Activated CD4-positive, alpha-beta T cell treated with anti-CD3 and anti-CD28 coated beads, Interleukin-10, Interleukin-2, amounts not matched to agents 100 ng/mL and 50 ng/mL, durations not matched to agents 16 hours and 8 hours (primary cell): ENCODE measurements at places on chromosomes 2 and 18.

DNA sequence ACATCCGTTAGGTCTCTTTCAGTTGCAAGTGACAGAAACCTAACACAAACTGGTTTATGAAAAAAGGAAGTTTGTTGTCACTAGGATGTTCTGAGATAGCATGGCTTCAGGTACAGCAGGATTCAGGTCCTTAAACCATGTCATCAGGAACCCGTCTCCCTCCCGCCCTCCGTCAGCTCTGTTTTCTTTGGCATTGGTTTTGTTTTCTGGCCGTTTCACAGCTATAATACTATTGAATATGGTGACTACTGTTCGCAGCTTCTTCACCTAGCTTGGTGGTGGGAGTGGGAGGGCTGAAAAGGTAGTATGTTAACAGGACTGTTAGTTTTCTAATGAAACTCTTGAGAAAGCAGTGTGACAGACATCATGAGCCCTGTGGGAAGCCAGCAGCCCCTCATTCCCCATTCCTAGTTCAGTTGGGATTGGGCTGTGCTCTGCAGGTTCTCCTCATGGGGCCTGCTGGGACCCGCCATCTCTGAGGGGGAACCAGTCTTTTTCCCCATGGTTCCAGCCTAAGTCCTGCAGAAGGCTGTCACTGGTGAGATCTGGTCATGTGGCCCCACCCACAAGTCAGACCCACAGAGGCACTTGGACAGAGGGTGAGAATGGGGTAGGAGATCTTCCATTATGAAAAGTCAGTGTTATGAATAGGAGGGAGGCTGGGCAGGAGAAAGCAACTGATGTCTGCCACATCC, 12.1 kb downstream of the PTMA start:
- no peak for DNase-seq

DNA sequence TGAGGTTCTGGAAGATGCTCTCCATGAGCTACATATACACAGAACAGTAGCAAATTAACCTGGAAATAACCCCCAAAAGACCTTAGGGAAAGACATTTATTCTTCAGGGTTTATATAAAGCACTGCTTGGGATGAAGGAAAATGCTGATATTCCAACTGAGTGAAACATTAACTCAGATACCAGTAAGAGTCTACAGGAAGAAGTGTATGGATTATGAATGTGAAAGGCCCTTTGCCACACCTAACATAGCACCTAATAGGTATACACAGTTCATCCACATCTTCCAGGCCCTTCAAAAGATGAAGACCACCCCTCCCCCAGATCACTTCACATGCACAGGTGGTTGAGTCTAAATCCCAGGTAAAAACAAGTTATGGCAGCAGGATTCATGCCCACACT, 50.4 kb downstream of the MYO5B start:
- DNase-seq: no peak

- DNase-seq: no peak
These were observed 8.0 kb upstream of the CFAP65 start for GRCh38 chr2:219049282-219049681.

- DNase-seq: no peak
These were observed 96.8 kb upstream of the RPRM start for GRCh38 chr2:153575171-153575853.

- DNase-seq: no peak
These were observed 85.5 kb upstream of the MC2R start for GRCh38 chr18:14000884-14001283.

DNA sequence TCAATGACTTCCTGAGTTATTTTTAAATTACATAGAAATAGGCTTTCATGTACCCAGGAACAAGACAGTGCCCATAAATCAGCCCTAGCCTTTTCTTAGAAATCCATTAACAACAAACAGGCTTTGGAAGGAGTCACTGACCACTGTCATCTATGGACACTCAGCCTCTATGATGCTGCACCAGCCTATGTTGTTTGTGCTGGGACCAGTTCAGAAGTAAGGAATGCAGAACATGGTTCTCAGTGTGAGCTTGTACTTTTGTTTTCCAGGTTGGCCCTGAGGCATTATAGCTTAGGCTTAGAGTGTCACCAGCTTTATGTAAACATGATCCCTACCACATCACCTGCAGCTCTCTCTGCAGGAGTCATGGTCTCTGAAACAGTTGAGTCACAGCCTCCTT, 335.7 kb upstream of the CDH7 start:
- no peak for DNase-seq

- DNase-seq: peak; percentile 48
These were observed 26.2 kb downstream of the UNC50 start for GRCh38 chr2:98634406-98635092.

GRCh38 chr18:6204476-6204875, 210.2 kb downstream of the L3MBTL4 start:
- no peak for DNase-seq

DNA sequence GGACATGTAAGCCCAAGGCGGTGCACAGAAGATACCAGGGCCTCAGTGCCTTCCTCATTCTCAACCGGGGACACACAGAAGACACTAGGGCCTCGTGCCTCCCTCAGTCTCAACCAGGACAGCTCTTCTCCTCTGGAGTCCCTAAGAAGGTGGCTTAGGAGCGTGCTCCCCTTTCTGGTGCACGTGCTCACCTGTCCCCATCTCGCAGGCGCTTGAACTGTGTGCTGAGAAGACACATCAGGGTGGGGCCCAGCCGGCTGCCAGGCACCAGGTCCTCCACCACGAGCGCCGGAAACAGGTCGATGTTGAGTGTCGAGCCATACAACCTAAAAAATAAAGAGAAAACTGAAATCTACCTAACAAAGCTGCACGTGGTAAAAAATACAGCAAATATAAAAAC, 99.9 kb downstream of the PXDN start:
- DNase-seq: no peak

DNA sequence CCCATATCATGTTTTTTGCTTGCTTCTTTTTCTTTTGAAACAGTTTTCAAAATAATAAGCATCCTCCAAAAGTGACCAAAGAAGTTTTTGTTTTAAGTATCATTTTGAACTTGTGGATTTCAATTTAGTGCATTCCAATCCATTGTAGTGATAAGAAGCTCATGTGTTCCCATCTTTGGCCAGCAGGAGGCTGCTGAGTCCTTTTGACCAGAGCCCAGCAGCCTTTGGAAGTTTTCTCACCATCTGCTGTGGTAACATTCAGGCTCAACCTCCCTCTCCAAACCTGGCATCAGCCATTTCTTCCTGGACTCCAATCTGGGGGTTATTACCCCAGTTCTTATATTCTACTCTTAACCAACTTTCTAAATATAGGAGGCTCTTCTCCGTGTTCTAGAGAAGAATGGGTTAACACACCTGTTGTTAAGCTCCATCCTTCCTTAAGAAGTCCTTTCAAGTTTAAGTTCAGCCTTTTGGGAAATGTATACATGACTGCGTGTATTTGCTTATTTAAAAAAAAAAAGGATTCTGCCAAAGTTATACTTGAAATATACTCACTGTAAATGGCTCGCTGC, 39.0 kb upstream of the MAL start:
- DNase-seq: peak; percentile 41

DNA sequence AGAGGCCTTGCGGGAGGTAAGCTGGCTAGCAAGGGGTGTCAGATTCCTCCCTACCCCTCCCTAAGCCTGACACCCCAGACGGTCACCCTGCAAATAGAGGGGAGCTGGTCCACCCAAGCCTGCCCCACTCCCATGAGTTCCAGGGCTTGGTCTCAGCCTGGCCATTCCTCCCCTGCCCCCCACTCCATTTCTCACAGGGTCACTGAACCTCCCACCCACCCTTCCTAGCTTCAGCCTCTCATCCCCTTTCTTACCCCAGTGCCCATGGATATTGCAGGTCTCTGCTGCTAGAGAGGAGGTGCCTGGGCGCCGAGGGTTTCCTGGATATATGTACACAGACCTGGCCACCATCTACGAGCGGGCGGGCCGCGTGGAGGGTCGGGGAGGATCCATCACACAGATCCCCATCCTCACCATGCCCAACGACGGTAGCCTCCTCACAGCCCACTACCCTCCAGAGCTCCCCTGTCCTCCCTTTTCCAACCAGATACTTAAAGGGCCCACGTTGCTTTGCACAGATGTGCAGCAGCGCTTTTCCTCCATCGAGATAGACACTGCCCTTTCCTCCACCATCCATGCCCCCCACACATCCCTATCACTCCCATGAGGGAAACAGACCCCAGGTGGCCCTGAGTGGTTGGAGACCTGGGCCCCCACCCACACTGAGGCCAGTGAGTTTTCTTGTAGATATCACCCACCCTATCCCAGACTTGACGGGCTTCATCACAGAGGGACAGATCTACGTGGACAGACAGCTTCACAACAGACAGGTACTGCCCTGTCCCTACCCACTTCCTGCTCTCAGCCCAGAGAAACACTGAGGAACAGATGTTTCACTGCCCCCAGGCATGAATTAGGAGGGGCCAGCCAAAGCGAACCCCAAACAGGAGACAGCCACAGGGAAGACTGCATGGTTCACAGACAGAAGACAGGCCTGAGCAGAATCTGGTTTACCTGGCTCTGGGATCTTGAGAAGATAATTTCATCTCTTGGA, 15.2 kb upstream of the ANKRD53 start:
- DNase-seq: no peak

DNA sequence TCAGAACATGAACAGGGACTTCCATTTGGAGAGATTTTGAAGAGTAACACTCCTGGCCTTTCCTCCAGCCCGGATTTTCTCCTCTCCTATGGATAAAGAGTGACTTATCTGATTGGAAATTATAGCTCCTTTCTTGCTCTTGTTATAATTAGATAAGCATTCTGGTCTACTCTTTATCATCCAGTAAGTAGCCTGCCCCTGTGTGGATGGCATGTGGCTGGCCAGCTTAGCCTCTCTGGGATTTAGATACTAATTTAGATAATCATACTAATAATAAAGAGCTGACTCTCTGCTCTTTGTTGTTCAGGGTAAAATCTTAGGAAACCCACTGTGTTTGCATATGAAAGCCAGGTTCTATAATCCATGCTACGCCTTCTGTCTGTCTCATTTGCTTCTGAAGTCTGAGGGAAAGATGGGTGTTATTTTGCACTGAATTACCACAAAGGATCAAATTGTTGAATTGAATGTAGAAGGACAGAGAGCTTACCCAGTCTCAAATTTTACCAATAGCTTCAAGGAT, 438.8 kb downstream of the SPAG16 start:
- DNase-seq: no peak

DNA sequence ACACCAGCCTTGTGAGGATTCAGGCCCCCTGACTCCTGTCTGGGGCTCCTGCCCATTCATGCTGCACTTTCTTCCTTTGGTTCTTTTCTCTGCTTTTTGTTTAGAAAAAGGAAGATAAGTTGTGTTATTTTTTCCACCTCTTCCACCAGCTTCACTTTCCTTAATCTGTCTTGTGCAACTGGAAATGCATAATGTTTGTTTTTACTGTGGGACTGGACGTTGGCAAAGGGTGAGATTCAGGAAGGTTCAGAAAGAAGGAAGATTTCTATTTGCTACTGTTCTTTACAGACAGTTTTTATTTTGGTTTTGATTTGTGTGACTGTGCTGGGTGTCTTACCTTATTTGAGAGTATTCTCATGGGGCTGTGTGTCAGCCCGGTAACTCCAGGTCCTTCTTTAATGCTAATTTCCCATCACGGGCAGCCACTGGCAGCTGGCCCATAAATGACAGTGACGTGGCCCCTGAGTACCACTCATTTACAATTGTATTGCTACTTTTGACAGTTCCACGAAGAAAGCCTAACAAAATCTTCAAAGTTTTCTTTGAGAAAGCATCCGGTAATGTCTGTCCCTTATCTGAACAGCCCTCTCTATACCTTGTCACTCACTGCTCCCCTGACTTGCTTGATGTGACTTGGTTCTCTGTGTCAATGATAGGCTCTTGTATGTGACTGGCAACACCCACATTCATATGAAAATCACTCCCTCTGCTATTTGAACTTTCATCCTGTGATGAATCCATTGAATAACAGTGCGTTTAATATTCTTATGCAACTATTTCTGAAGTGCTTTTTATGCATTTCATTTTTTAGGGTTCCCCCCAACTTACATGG, 32.7 kb downstream of the RHBDD1 start:
- no peak for DNase-seq

DNA sequence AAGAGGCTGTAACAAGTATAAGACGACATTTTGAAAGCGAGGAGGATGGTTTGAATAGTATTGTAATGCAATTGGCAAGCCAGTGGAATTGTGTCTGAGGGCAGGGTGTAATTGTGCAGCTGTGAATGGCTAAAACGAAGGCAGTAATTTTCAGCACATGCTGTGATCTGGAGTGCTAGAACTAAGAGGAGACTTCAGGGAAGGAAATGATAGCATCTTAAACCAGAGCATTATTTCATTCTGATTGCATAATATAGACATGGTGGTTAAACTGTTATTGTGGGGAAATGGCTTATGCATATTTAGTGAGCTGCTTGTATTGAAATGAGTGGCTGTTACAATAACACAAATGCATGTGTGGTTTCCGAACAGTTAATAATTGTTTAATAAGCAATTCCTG, 36.3 kb downstream of the THSD7B start:
- DNase-seq: no peak

GRCh38 chr2:236628256-236628901, 58.8 kb downstream of the ACKR3 start:
- no peak for DNase-seq

- no peak for DNase-seq
These were observed 13.9 kb downstream of the MAL start for GRCh38 chr2:95039363-95039762.

GRCh38 chr2:103809941-103810441, 1043.9 kb upstream of the POU3F3 start:
- DNase-seq: no peak

GRCh38 chr18:13221869-13222855, 3.6 kb downstream of the LDLRAD4 start:
- DNase-seq: no peak

- peak; percentile 76 for DNase-seq
These were observed 1.5 kb upstream of the NR4A2 start for GRCh38 chr2:156333951-156334495.

GRCh38 chr2:28980368-28981015, 606 bp upstream of the TOGARAM2 start:
- DNase-seq: no peak

- no peak for DNase-seq
These were observed 231.7 kb upstream of the CCDC150 start for GRCh38 chr2:196407675-196408264.

DNA sequence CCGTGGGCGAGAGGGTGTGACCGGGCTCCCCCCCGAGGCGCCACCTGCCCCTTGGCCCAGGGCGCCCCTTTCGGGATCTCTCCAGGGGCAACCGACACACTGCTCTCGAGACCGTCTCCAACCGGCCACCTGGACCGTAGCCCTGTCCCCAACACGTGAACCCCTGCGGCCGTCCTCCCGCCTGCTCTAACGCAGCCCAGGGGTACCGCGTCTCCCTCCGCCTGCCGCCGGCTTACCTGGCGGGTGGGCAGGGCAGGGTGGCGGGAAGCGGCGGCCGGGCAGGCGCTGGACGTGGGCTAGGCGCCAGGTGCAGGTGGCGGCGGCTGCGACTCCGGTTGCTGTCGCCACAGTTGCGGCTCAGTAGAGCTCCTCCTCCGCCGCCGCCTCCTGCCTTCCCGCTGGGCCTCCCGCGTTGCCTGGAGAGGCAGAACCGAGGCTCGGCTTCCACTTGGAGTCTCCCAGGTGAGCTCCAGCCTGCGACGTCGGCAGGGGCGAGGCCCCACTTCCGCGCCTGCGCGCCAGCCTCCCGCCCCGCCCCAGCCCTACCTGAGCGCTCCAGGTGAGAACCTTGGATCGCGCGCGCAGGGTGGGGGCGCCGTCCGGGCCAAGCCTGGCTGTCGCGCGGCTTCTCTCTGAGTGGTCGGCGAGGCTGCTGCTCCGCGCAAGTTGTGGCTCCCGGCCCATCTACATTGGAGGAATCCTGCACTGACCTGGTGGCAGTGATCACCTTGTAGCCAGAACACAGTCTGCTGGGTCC, at the start of gene GALNT3:
Gene GALNT3 (minus strand): TSS at position 469 of the 757 bp plus-strand sequence. CDS start 23,547 bp downstream, outside the sequence.
- DNase-seq: peak; percentile 37
